Posterior cingulate gyrus (tissue), 11 donors: ENCODE measurements at places on chromosomes 6 and 20.
A peak's percentile ranks its signal among the peaks of the same experiment; 100 is the strongest.

GRCh38 chr6:100573166-100573565, 108.4 kb upstream of the SIM1 start:
- DNase-seq = no peak

- DNase-seq = no peak
These were observed 3.4 kb upstream of the ZNF217 start for GRCh38 chr20:53597030-53597482.

DNA sequence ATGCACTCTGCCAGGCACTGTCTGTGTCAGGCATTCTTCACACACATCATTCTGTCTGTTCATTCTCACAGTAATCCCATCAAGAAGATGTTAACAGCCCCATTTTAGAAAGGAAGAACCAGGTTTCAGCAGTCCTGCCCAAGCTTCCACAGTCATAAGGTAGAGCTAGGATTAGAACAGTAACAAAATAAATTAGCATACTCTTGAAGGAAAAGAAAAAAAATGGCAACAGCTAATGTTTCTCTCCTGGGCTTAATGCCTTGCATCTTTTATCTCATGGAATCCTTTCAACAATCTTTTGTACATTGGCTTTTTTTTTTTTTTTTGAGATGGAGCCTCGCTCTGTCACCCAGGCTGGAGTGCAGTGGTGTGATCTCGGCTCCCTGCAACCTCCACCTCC, 32.1 kb upstream of the AKAP12 start:
- DNase-seq = no peak

DNA sequence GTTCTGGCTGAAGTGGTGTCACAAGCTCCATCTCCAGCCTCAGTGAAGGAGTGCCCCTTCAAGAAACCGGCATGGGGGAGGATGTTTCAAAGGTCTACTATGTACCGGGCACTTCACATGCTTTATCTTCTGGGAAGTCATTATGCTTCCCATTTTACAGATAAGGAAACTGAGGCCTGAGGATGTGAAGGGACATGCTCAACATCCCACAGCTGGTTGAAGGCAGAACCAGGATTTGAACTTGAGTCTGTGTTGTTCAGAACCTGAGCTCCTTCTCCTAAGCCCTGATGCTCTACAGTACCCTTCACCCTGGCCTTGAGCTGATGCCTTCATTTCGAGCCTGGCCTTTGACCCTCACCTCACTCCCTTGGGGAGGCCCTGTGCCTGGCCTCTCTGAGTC, 13.0 kb downstream of the GLP1R start:
- no peak for DNase-seq

GRCh38 chr6:127855542-127856159, 45.2 kb downstream of the THEMIS start:
- DNase-seq = no peak

- DNase-seq = no peak
These were observed 108.5 kb downstream of the MAN1A1 start for GRCh38 chr6:119241111-119241465.

- DNase-seq = no peak
These were observed 72.5 kb downstream of the ITCH start for GRCh38 chr20:34435589-34435988.

DNA sequence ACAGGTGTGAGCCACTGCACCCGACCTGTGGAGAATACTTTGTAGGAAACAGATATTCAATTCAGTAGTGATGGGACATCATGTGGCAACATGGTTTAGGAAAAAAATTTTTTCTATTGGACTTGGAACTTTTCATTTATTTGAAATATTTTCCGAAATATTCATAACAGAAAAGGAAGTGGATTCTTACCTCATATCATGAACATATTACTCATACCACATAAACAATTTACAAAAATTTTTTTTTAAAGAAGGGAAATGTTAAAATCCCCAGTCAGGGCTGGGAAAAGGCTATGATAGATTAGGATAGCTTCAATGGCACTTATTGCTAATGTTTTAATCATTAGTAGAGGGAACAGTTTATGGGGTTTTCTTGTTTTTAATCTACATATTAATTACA, 6.8 kb upstream of the ALDH8A1 start:
- no peak for DNase-seq

- no peak for DNase-seq
These were observed 32.5 kb upstream of the TMEM244 start for GRCh38 chr6:129893640-129894039.

- no peak for DNase-seq
These were observed 180.6 kb upstream of the STXBP5 start for GRCh38 chr6:147023581-147023980.

DNA sequence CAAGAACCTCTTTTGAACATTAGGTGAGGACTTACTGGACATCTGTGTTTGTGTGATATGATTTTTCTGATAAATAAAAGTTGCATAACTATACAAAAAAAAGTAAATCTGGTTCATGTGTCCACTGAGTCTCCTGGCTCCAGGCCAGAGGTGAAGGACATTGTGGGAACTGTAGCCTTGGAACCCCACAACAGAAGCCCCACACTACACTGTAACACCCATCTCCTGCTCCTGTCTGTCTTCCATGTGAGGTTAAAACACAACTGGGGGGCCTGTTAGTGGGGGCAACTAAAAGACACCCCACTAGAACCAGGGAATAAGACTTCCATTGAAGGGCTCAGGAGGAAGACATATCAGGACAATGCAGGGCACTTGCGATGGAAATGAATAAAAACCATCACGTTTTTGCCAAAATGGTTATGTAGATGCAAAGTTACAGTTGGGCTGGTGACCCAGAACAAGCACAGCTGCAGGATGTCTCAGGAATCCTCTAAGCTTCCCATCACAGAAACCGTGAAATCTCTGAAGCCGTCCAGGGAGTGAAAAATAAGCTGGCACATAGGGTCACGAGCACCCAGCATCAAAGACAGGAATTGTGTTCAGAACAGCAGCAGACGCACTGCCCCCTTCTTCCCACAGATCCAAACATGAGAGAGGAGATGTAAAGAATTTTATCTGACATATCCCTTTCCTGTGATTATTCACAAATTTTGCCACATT, 36.7 kb upstream of the PCSK2 start:
- DNase-seq = no peak

- DNase-seq = no peak
These were observed 60.4 kb downstream of the TMEM200A start for GRCh38 chr6:130426066-130426721.

DNA sequence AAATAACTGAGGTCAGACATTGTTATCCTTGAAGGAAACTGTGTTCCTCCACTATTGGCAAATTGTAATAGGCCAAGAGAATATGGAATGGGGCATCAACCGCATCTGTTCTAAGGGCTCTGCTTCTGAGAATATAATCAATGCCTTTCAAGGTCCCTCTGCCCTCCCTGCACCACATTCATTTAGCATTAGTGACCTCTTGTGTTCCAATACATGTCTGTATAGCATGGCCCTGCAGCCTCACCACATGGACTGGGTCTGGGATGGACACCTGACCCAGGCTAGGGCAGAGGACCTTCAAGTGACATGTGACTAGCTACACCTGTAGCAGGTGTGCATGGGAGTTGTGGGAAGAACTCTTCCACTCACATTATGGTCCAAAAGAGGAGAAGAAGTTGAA, 14.2 kb downstream of the BTN3A1 start:
- no peak for DNase-seq

DNA sequence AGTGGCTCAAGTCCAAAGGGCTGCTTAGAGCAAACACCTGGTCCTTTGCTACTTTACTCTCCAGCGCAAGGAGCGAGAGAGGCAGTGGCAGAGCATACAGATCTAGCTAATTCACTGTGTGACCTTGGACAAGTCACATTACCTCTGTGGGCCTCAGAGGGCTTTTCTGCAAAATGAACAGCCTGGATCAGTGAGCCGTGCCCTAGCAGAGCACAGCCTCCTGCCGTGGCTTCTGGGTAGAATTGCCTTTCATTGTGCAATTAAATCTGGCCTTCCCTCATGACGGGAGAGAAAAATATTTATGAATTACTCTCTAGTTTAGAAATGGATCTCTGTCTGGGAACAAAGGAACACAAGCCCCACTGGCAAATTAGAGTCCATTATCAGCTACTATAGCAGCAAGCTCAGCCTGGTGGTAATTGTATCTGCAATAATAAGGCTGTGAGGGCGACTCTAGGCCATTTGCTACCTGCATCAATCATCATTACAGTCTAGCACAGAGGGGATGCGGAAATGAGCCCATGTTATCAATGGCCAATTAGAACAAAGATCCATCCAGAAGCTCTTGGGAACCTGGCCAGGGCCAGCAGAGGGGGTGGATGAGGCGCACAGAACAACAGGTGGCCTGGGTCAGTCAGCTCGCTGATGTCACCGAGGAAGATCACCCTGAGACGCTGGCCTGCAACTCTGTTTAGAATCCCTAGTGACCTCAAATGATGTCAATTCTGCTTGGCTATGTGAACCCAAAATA, 114.2 kb upstream of the LY86 start:
- no peak for DNase-seq

DNA sequence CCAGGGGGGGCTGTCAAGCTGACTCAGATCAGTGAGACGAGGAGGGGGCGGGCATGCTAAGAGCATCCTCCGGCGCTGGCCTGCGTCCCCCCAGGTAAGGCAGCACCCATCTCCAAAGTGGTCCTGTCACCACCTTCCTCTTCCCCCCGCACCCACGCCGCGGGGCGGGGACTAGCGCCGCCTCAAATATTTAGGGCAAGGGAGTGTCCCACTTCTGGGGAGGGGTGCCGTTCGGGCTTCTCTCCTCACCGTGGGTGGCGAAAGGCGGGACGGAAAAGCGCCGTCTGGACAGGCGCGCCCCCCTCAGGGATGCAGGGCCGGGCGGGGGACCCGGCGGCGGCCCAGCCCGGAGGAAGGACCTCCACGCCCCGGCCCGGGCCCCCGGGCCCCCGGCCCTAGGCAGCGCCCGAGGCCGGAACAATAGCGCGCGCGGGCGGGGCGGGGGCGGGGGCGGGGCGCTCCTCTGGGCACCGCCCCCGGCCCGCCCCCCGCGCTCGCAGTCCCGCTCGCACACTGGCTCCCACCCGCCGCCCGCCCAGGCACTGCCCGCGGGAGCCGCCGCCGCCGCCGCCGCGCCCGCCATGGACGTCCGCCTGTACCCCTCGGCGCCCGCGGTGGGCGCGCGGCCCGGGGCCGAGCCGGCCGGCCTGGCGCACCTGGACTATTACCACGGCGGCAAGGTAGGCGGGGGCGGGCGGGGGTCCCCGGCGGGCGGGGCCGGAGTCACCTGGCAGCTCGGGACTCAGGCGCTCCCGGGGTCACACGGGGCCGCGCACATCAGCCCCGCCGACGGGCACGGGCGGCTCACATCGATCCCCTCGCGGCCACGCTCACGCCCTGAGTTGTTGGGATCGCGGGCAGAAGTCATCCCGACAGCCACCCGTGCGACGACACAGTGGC, at the start of gene TOX2:
Gene TOX2, plus strand, starts transcription at position 542 of the 900 bp plus-strand sequence. Its CDS starts 40 bp downstream, at position 582.
- DNase-seq = no peak

- no peak for DNase-seq
These were observed 2.8 kb downstream of the SPO11 start for GRCh38 chr20:57332105-57333089.

- no peak for DNase-seq
These were observed 169.6 kb downstream of the COL9A1 start for GRCh38 chr6:70133246-70133645.

- peak; percentile 87 for DNase-seq
These were observed 724 bp downstream of the CDKN1A start for GRCh38 chr6:36679043-36679833.

DNA sequence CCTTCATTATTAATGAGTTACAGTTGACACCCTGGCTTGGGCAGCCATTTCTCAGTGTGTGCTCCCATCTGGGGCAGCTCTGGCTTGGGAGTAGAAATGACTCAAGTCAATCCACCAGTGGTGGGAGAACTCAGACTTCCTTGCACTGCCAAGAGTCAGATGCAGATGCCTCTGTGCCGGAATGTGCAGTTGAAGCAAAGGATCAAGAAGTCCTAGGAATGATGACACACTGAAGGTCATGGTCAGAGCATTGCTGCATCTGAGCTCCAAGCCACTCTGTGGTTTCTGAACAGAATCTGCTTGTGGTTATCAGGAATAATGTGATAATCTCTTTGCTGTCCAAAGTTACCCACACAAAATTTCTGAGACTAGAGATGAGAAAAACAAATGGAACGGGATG, 19.5 kb upstream of the PAX1 start:
- no peak for DNase-seq

GRCh38 chr6:166778776-166779175, 151.7 kb upstream of the RPS6KA2 start:
- no peak for DNase-seq

DNA sequence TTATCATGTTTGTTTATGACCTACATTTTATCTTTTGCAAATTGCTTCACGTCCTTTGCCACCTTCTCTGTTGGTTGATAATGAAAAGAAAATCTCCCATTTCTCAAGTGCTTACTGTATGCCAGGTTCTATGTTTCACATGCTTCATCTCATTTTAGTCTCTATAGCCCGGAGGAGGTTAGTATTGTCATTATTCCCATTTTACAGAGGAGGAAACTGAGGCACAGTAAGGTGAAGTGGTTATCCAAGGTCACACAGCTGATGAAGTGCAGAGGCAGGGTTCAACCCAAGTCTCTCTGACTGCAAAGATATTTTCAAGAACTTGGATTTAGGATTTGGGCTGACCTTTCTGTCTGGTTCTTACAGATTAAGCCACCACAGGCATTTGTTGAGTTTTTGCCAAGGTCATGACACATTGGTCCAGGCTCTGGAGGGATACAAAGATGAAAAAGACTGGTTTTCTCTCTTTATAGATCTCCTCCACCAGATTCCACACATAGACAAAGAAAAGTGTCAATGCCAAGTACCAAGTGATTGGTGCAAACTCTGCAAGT, 20.6 kb downstream of the CNBD2 start:
- DNase-seq = no peak

GRCh38 chr6:44261581-44261980, 3.8 kb downstream of the NFKBIE start:
- DNase-seq = peak; percentile 68

DNA sequence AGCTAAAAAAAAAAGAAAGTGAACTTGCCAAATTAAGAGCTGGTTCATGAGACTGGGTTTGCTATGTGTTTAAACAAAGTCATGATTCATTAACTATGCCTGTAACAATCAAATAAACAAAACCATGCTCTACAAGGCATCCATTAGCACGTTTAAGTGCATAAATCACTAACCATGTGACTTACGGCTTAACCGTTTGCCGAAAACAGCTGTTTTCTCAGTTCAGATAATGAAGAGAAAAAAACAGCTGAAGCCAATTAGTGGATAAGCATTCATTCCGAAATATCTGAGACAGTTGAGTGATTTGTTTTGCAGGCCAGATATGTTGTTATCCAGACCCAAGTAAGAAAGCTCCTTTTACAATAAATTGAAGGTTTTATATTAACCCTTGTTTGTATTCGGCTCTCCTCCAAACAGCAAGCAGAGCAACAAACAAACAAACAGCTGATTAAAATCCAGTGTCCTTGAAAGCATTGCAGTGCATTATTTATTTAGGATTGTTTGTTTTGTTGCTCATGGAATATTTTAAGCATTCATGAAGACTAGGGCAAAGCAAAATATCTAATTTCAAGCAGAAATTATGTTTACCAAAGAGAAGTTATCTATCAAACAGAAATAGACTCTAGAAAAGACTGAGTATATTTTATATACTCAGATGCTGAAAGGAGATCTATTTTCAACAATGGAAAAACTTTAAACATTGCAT, 343.5 kb downstream of the RFPL4B start:
- no peak for DNase-seq

GRCh38 chr6:147677647-147678046, 169.2 kb downstream of the SAMD5 start:
- no peak for DNase-seq
